ENCODE measurements at places on chromosomes 5 and 9. TPM values are rescaled to one million over a fixed set of nuclear protein-coding genes. Genes with fewer than 3 reads are reported as not detected.

DNA sequence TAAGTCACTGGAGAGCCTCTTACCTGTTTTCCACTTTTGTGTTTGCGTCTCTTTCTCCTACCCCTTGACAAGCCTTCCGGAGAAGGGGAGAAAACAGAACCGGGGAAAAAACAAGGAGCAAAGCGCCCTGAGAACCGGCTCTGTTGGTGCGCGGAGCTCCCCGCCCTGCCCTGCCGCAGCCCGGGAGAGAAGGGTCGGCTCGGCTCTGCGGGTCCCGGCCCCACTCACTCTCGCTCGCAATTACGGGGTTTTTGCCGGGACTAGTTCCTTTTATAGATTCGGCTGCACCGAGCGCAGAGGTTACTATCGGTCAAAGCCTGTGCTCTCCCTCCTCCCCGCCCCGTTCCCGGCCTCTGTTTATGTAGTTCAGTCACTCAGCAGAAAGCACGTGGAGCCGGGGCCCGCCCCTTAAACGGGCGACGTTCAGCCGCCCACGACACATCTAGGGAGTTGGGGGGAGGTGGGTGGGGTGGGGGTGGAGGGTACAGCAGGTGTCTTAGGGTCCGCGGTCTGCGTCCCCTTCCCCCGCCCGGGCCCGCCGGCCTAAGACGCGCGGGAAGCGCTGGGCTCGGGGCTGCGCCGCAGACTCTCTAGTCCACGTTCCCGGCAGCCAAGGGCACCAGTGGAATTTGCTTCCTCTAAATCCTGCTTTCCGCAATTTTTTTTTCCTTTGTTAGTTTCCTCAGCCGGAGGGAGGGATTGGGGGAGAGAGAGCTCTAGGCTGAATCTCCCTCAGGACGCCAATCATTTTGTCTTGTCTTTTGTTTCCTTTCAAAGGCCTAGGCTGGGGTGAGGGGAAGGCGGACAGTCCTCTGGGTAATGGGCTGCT lies at the start of gene ABCA1:
TSS of gene ABCA1 (minus strand) at position 244 of the 829 bp plus-strand sequence. CDS start 24,476 bp downstream, outside the sequence.
- no peak within 1 kb of the TSS for H3K27ac ChIP-seq
- peaks cover 20% of the 10 kb centered on the region for H3K4me1 ChIP-seq
- peak within 1 kb of the TSS; percentile 78 for H3K4me3 ChIP-seq
- peaks cover 41% of the 10 kb centered on the region for H3K27me3 ChIP-seq
- H3K36me3 ChIP-seq = no peaks in the 10 kb centered on the region

GRCh38 chr9:88996046-88996920 lies 5.0 kb downstream of the S1PR3 start:
- no peaks in the 10 kb centered on the region for H3K36me3 ChIP-seq
- no peak overlapping the region for H3K4me3 ChIP-seq
- H3K27ac ChIP-seq = no peak overlapping the region
- H3K27me3 ChIP-seq = peaks cover 18% of the 10 kb centered on the region
- peak; percentile 17 for DNase-seq

- H3K36me3 ChIP-seq = no peaks in the 10 kb centered on the region
- no peak overlapping the region for H3K4me3 ChIP-seq
- no peak for DNase-seq
- peaks cover 26% of the 10 kb centered on the region for H3K27me3 ChIP-seq
- no peaks in the 10 kb centered on the region for H3K4me1 ChIP-seq
Measured at GRCh38 chr5:149683964-149684363, 46.1 kb upstream of the PPARGC1B start.

- H3K4me3 ChIP-seq = no peak overlapping the region
- DNase-seq = no peak
- no peak overlapping the region for H3K27ac ChIP-seq
- no peaks in the 10 kb centered on the region for H3K36me3 ChIP-seq
- H3K27me3 ChIP-seq = peaks cover 18% of the 10 kb centered on the region
Measured at GRCh38 chr5:137492331-137492730, 6.8 kb downstream of the SPOCK1 start.

- no peak for DNase-seq
- H3K4me3 ChIP-seq = no peak overlapping the region
- no peak overlapping the region for H3K27ac ChIP-seq
- H3K36me3 ChIP-seq = peaks cover 11% of the 10 kb centered on the region
- H3K27me3 ChIP-seq = no peaks in the 10 kb centered on the region
- H3K4me1 ChIP-seq = peaks cover 10% of the 10 kb centered on the region
Measured at GRCh38 chr5:42970636-42971559, 69.2 kb downstream of the ANXA2R start.

GRCh38 chr5:15384581-15384980 lies 115.4 kb upstream of the FBXL7 start:
- H3K36me3 ChIP-seq = no peaks in the 10 kb centered on the region
- DNase-seq = no peak
- H3K27me3 ChIP-seq = no peaks in the 10 kb centered on the region
- no peak overlapping the region for H3K27ac ChIP-seq
- H3K4me3 ChIP-seq = no peak overlapping the region

DNA sequence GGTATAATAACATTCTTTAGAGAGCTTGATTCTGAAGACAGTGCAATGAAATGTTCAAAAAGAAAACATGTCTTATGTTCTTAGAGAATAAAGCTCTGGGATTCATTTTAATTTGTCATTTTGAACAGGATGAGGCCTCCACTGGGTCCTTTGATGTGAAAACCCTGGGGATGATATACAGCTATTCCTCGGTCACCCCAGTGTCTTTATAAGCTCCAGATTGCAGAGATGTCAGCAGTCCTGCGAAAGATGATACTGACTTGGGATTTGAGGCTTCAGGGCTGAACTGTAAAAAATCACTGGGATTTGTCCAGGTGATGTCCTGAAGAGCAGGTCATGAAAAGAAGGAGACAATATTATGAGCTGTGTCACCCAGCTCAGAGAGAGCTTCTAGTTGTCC lies 529.7 kb upstream of the ZNF608 start:
- no peaks in the 10 kb centered on the region for H3K27me3 ChIP-seq
- no peaks in the 10 kb centered on the region for H3K36me3 ChIP-seq
- H3K4me1 ChIP-seq = no peaks in the 10 kb centered on the region
- no peak overlapping the region for H3K4me3 ChIP-seq

The TARS1 gene
- total RNA-seq = 189 TPM

The PCDHGB2 gene
- 0.13 TPM for total RNA-seq

The TMEM215 gene
- not detected for total RNA-seq

Data from activated CD8-positive, alpha-beta T cell treated with anti-CD3 and anti-CD28 coated beads, Interleukin-2, amount 10 ng/mL, durations not matched to agents 7 days and 5 days (primary cell).